ENCODE measurements at places on chromosomes 13 and 19.

- no peak for DNase-seq
Measured at GRCh38 chr13:34350671-34351070, 532.7 kb downstream of the RFC3 start.

DNA sequence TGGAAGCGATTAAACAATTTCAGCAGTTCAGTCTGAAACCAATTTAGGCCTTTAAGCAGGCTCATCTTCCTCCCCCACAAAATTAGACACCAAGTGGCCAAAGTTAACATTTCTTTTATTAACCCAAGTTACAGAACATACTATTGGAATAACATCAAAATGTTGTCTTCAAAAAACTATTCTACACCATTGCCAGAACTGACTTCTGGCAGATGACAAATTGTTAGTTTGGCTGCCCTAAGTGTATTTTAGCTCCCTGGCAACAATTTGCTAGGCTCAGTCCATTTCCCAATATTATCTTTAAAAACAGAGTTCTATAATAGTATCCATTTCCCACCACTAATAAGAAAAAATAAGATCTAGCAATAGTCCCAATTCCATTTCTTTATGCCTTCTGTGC lies 107.8 kb downstream of the SGCG start:
- no peak for DNase-seq

DNA sequence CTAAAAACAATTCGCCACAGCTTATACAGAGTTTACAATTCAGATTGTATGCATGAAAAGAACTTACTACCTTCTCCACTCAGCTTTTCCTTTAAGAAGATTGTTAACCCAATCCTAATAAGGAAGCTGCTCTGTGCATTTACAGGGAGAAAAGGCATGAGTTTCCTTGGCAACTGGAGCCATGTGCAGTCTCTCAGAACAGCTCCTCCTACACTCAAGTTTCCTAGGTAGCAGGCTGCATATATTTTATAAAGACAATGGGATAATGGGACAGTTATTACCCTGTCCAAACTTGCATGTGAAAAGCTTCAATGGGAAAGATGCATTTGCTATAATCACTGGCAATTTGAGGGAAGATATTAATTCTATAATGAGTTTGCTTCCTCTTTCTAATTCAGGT lies 125.5 kb upstream of the TRPC4 start:
- no peak for DNase-seq

GRCh38 chr13:27919659-27919933 lies 204 bp upstream of the PDX1 start:
- DNase-seq: no peak

- no peak for DNase-seq
Measured at GRCh38 chr13:110676595-110677587, 29.0 kb downstream of the CARS2 start.

- peak; percentile 83 for DNase-seq
Measured at GRCh38 chr13:76885203-76886004, 801 bp downstream of the KCTD12 start.

GRCh38 chr13:111902726-111903125 lies 164.2 kb upstream of the SOX1 start:
- DNase-seq: no peak

- no peak for DNase-seq
Measured at GRCh38 chr13:27636589-27637288, 15.0 kb downstream of the POLR1D start.

DNA sequence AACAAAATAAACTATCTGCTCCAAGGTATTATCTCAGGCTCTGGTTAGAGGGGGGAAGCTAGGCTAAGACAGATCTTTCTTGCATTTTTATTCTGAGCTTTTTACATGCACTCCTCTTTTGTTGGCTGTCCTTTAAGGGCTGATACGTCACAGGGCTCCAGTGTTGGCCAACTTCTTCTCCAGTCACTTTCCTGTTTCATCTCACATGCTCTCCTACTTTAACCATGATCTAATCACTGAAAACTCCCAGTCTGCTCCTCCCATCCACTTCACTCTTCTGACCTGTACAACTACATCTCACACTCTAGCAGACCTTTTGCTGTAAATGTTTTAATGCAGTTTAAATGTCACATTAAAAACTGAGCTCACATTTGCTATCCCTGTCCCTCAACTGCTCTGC lies 510.0 kb upstream of the KLF12 start:
- DNase-seq: no peak
